Activated CD4-positive, alpha-beta T cell treated with anti-CD3 and anti-CD28 coated beads for 4 hours (primary cell): ENCODE measurements at places on chromosomes 1 and 21.

DNA sequence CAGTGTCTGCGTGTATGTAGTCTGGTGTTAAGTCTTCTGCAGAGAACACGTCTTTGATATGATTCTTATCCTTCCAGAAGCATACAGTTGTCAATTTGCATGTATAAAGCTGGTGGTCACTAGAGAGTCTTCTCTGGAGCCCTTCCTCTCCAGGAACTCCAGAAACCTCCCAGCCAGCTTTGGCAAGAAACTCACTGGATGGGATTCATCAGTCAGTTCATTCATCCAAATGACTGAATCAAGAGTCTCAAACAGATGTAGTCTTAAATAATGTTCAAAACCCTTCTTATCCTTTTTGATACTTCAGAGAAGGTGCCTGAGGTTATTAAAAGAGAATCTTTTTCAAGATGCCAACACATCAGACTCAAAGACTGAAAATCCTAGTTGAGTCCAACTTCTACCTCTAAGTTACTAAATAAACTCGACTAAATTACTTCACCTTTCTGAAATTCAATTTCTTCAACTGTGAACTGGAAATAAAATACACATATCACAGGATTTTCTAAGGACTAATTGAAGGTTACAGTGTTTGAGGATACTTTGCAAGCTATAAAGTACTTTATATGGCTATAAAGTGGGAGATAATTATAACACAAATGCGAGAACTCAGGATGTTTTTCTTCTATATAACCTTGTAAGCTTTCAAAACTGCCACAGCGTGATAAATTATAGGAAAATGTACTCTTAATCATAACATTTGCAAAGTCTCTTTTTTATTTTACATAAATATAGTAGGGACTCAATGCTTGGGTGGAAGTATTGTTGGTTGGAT, 252.4 kb downstream of the FGGY start:
- DNase-seq = no peak

DNA sequence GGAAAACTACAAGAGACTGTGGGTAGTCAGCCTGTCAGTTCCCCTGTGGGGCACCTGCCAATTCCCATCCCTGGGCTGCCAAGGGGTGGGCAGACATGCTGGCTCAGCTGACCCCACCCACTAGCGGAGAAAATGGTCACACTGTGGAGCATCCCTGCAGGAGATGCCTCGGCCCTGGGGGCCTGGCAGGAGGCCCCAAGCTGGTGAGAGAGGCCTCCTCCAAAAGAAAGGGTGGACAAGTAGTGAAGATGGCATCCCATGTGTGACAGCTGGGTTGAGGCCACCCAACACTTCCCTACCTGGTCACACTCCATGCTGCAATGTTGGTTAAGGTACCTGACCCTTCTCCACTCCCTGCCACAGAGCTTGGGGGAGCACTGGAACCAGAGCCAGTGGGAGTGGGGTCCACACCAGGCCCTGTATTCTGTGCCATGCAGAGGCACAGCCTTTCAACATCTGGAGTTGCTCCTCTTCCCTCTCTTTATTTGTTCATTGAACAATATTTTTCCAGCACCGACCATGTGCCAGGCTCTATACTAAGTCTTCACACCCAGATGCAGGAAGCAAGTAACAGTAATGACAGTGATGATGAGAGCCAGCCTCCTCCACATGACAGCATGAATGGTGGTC, 59.5 kb downstream of the KLHDC7A start:
- DNase-seq = no peak

DNA sequence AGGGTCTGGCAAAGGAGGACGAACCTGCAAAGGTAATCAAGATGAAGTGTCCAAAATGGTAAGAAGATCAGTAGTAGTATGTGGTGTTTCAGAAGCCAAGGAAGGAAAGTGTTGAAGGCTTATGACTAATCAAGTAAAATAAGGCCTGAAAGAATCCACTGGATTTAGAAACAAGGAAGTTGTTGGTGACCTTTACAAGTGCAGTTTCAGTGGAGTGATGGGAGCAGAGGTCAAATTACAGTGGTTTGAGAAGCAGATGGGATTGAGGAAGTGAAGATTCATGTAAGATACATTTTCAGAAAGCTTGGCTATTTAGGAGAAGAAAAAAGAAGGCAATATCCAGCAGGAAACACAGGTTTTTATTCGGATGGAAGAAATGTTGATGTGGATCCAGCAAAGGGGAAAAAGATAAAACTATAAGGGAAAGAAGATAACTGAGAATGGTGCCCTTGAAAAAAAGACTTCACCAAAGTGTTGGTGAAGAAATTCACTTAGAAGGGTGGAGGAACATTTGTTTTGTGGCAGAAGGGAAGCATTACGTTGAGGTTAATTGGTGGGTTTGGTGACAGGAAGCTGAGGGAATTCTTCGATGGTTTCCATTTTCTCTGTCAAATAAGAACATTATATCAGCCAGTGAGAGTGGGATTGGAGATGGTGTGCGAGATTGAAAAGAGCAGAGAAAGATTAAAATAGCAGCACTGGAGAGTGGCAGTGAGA, 2.1 kb downstream of the ARMH1 start:
- no peak for DNase-seq

- DNase-seq = no peak
Measured at GRCh38 chr1:85289207-85289847, 12.9 kb upstream of the BCL10 start.

DNA sequence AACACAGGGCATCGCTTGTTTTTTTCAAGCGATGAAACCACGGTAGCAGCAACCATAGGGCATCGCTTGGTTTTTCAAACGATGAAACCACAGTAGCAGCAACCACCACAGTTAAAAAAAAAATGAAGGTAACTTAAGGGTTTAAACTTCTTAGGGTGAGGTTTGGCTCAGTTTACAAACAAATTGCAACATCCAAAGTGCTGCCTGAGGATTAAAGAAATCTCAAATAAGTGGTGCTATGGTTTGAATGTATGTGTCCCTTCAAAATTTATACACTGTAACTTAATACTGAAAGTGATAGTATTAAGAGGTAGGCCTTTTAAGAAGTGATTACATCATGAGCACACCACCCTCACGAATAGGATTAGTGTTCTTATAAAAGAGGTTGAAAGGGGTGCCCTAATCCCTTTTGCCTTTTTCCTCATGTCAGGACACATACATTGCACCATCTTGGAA, 6.4 kb upstream of the GBP5 start:
- peak; percentile 35 for DNase-seq

DNA sequence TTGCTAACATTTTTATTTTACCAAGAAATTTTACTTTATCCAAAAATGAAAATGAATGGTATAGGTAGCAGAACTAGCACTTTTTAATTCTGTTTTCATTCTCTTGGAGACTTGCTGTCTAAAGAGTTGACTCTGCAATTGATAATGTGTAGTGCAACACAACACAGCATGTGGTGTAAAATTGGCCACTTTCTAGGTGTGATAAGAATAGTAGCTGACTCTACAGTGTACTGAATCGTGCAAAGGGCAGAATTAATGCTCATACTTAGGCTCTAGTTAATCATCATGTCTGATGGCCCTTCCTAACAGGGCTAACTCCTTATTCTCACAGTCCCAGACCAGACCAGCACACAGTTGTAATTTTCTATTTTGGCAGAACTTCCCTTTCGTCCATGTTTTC, 140.5 kb downstream of the NEK7 start:
- no peak for DNase-seq

GRCh38 chr1:90841473-90841872, 124.4 kb upstream of the BARHL2 start:
- no peak for DNase-seq
